ENCODE measurements at places on chromosomes 11 and 22.

DNA sequence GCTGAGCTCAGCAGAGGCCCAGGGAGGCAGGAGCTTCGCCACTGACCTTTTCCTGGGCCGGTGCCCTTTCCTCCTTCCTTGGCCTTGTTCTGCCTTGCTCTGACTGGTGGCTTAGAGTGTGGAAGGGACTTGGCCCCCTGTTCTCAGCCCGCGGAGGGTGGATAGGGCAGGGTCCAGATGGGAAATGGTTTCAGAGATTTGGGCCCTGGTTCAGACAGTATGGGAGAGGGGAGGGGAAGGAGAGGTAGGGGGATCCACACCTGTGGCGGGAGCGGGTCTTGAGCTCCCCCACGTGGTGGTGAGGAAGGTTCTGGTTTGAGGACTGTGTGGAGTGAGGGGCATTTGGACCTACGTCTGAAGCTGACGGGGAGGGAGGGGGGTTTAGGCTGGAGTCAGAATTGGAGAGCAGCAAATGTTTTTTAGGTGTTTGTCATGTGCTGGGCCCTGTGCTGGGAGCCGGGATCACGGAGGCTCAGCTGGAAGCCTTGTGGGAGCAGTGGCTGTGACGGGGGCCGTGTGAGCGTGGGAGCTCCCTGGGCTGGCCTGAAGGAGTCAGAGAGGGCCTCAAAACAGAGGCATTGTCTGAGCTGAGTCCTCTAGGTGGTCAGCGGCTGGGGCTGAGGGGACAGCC, 27.2 kb downstream of the SHANK3 start:
- no peak for DNase-seq

DNA sequence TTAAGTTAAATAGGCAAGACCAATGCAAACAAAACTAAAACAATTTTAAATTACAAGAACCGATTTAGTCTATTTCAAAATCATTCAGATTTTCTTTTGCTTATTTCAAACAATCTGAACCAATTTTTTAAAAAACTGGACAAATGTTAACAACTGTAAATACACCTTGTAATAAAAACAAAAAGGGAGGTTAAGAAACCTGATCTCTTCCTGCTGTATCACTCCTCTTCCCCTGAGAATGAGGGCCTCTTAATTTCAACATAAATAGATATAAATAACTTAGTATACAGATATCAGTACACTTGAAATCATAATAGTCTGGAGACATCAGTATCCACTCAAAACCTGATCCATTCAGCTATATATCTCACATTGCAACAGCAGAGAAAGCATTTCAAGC, 346.6 kb downstream of the TTC28 start:
- DNase-seq: no peak

GRCh38 chr11:115718106-115718505, 213.9 kb upstream of the CADM1 start:
- DNase-seq: no peak

DNA sequence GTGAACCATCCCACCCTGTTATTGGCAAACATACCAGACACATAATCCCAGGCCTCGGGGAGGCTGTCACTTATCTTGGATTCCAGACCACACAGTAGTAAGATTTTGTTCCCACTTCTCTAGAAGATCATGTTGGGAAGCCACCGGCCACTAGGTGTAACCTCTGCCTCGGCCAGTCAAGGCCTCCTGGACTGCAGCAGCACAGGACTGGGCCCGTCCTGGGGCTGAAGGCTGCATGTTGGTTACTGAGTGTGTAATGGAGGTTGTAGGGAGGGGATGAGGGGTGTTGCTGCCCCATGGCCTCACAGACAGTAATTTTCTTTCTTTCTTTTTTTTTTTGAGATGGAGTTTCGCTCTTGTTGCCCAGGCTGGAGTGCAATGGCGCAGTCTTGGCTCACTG, 92.4 kb upstream of the SYT13 start:
- DNase-seq: no peak

- no peak for DNase-seq
Observed at GRCh38 chr11:115778928-115779650, 274.9 kb upstream of the CADM1 start.

- no peak for DNase-seq
Observed at GRCh38 chr11:130915603-130916237, 559 bp downstream of the SNX19 start.

- no peak for DNase-seq
Observed at GRCh38 chr11:83070044-83070701, 1.5 kb downstream of the RAB30 start.

- peak; percentile 90 for DNase-seq
Observed at GRCh38 chr11:130449996-130450769, 1.7 kb downstream of the ADAMTS15 start.

GRCh38 chr11:112523477-112523876, 262.8 kb upstream of the PLET1 start:
- DNase-seq: peak; percentile 72

- DNase-seq: peak; percentile 75
Observed at GRCh38 chr22:49712195-49712791, 115.4 kb downstream of the BRD1 start.

DNA sequence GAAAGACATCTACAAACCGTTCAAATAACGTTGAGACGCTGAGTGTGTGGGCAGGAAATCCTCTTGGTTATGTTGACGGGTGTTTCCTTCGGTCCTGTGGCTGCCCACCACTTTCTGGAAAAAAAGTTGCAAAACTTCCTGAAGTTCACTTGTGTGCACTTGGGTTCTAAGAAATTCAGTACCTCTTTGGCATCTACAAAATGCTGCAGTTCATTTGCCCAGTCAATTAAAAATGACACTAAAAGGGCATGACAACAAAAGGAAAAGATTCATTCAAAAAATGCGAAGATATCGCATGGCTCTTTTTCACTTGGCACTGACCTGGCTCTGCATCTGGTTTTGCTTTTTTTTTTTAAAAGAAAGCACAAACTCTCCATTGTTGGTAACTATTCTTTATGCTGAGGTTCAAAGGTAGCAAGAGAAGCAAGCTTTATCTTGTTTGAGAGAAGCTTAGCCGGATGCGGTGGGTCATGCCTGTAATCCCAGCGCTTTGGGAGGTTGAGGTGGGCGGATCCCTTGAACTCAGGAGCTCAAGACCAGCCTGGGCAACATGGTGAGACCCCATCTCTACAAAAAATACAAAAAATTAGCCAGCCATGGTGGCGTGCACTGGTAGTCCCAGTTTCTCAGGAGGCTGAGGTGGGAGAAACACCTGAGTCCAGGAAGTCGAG, 10.6 kb upstream of the XBP1 start:
- no peak for DNase-seq

DNA sequence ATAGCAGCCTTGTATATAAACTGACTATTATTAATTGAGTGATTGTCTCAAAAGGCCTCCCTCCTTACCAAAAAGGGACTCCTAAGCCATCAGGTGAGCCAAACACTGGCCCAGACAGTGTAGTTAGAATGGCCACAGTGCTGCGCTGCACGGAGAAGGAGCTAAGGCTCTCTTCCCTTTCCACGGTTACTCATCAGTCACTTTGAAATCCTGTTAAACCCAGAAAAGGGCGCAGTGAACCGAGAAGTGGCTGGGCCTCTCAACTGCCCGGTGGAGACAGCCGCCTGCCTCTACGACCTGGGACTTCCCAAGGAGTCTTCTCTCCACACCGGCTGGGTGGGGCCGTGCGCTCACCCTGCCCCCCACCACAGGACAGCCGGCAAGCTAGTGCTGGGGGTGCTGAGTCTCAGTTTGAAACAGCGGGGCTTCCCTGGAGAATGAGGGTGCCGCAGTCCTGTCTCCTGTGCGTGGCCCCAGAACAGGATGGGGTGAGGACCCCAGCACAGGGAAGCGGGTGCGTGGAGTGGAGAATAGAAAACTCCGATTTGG, 1.3 kb downstream of the MYH9 start:
- peak; percentile 77 for DNase-seq

DNA sequence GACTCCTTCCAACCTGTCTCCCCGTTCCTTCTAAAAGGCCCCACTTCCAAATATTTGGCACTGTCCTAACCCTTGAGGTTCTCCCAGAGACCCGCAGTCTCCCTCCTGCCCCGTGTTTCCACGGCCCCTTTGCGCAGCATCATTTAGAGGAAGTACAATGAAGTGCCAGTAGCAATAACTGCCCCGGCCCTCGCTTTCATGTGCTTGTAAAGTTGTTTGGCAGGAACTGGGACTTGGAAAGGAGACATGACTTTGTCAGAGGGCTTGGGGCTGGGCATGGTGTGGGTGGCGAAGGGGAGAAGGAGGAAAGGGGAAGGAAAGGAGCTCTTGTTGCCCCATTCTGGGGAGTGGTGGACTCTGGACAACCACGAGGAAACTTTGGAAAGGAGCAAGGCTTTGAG, 2.6 kb downstream of the CD44 start:
- no peak for DNase-seq

- DNase-seq: no peak
Observed at GRCh38 chr11:38256436-38256835, 1658.4 kb upstream of the RAG2 start.

DNA sequence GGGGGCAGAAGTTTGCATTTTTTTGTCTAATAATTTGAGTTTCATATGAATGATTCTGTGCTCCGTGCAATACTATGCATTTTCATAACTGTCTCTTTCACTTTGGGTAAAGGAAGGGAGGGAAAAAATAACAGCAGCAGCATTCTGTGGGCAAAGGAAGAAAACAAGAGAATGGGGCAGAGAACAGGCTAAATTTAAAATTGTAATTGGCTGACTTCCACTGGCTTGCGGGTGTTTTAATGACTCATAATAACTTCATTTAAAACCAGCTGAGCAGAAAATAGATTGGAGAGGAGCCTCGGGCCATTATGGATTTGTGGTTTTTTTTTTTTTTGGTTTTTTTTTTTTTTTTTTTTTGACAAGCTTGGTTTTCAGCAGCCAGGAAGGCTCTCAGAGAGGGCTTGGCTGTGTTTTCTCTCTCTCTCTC, 107.4 kb downstream of the ZBTB16 start:
- no peak for DNase-seq

- DNase-seq: peak; percentile 89
Observed at GRCh38 chr11:35391922-35392688, 27.3 kb downstream of the SLC1A2 start.

DNA sequence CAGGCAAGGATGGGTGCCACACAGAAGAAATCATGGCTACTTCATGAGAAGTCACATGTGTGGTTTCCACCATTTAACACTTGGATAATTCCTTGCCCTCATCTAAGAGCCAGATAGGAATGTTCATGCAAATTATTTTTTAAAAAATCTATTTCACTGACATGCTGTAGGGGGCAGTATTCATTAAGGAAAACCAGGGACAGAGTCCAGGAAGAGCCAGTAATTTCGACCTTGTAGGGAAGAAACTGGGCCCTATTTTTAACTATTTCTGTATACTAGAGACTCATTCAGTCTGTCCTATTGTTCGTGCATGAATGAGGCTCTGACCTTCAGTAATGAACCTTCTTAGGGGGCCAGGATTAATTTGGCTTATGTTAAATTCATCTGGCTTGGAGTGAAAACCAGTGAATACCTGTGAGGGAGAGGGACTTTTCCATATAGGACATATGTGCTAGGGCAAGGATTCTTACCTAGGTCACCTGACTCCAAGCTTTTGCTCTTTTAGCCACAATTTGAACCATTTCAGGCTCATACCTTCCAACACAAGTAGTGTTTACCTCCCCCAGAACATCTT, 192.7 kb downstream of the NAV2 start:
- DNase-seq: no peak

DNA sequence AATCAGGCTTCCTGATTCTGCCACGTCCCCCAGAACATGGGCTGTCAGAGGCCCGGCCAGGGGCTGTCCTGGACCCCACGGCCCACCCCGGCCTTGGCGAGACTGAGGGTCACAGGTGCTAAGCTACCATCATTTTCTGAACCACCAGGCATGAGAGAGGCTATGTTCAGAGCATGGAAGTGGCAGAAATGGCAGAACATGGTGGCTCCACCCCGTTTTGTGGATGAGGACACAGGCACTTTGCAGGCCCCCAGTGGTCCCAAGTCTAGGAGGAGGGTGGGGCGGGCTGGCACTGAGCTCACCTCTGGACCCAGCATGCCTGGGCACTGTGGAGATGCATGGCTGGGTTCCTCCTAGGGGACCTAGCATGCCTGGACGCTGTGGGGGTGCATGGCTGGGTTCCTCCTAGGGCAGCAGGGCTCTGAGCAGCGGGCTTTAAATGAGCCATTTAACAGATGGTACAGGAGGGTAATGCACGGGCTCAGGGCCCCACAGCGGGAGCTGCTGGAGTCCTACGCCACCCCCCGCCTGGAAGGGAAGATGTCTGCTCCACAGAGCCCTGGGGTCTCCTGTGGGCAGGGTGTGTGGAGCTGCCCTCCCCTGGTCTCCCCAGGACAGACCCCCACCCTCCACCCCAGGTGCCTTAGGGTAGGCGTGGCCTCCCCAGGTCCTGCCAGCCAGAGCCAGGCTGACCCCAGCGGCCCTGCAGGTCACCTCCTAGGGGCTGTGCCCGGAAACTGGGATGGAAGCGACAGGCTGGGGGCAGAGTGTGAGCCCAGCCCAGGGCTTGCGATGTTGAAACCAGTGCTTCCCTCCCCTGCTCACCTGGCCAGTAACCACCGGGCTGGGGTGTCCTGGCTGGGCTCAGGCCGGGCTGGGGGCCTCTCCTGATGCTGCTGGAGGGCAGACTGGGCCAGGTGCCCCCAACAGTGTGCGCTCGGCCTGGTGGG, 6.1 kb upstream of the MUC5AC start:
- DNase-seq: peak; percentile 40

GRCh38 chr11:120564573-120565311, 53.2 kb downstream of the GRIK4 start:
- DNase-seq: peak; percentile 68

- DNase-seq: peak; percentile 49
Observed at GRCh38 chr11:28674433-28675103, 566.4 kb downstream of the METTL15 start.

DNA sequence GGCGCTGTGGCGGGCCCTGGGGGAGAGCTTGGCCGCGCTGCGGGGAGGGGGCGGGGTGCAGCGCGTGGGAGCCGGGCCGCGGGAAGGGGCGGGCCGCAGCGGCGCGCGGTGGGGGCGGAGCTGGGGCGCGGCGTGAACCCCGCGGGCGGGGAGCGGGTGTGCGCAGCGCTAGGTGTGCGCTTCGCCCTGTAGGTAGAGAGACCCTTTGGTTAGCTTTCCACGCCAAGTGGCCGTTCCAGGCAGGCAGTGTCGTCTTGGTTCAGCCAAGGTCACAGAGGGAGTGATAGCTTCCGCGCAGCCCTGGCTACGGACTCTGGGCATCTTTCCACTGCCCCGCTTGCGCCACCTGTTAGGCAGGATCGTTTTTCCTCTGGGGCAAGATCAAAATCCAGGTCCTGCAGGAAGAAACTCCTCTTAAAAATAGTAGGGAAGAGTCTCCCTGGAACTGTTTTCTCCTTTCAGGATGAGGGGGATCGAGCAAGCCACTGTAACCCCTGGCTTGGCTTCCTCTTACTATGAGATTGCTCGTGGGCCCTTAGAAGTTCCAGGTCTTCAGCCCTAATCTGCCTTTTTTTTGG, 434 bp downstream of the BANF1 start:
- no peak for DNase-seq

- no peak for DNase-seq
Observed at GRCh38 chr11:119338965-119339588, 1.6 kb downstream of the C1QTNF5 start.

GRCh38 chr22:49755631-49756001, 72.1 kb downstream of the BRD1 start:
- no peak for DNase-seq
